ENCODE measurements at places on chromosomes 12 and 14.

GRCh38 chr12:87793131-87793530 is 236.1 kb downstream of the C12orf50 start:
- no peak for DNase-seq

DNA sequence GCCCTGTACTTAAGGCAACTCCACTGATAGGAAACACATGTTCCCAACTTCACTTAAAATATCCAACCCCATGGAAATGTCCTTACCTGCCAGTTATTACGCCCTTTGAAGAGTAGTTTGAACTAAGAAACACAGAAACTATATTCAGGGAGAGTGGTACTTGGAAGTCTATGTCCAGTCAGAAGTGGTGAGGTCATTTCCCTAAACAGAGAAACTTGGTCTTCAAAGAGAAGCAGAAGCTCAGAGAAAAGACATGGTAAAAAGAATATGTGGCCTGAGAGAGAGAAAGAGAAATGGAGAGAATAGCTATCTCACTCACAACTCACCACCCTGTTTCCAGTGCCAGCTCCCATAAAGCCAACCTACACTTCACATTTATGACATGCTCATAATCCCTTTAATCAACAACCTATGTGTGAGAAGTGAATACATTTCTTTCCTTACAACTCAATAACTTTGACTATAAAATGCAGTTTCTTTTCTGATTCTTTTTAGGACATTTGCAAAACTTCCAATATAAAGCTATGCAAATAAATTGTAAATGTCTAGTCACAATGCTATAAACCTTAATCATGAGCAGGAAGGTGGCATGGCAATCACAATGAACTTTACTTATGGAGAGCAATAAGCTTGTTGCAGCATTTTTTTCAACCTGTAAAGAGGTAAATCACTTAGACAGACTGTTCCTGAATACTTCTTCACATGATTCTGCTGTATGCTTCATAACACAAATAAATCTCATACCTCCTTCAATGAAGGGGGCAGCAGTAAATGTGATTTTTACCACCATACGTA is 67.1 kb downstream of the CPNE8 start:
- DNase-seq = no peak

- DNase-seq = no peak
Observed at GRCh38 chr12:66941150-66941549, 262.3 kb upstream of the GRIP1 start.

GRCh38 chr14:94112513-94113063 is 2.1 kb downstream of the IFI27 start:
- no peak for DNase-seq

- DNase-seq = no peak
Observed at GRCh38 chr12:6376079-6376869, 911 bp upstream of the SCNN1A start.

DNA sequence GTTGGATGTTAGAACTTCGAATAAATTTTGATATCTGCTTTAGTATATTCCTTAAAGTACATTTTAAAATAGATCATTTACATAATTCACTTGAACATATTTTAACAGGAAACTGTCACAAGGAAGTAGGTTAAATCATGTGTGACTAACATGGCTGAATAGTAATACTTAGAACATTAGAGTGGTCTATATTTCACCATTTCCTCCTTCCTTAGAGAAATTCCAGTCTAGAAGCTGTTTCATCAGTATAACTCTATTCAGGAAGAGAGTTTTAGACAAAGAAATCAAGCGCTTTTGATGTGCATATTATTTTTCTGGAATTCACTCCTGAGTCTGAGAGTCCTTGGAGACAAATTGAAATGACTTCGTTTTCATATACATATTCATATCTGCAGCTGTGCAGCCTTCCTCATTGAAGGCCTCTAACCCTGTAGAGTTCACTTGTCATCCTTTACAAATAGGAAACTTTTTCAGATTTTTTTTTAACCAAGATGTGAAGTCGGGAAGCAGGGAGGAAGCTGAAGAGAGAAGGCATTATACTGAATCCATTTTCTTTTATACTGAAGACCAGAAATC is 28.4 kb downstream of the IRAK3 start:
- no peak for DNase-seq

DNA sequence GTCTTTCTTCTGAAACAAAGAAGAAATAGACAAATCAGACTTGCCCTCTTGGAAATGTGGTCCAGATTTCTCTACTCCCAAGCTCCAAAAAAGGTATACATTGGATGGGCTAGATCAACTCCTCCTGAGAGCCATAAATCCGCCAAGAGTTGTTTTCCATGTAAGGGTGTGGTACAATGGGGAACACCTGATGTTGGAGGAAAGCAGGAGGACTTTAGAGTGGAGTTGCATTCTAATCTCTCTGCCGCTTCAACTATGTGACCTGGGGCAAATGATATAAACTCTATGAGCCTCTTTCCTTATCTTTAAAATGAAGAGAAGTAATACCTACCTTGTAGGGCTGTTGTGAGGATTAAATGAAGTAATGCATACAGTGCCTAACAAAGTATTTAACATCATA is 101.6 kb downstream of the RMST start:
- no peak for DNase-seq

DNA sequence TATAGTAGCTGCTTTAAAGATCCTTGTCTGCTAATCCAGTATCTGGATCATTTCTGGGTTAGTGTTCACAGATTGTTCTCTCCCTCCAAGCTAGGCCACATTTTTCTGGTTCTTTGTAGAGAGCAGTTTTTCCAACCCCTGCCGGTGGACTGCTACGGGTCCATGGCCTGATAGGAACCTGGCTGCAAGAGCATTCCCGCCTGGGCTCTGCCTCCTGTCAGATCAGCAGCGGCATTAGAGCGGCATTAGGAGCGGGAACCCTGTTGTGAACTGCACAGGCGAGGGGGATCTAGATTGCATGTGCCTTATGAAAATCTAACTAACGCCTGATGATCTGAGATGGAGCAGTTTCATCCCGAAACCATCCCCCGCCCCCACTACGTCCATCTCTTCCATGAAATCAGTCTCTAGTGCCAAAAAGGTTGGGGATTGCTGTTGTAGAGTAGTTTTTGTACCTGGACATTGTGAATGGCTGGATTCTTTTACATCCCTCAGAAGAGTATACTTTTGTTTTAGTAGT is 50.4 kb downstream of the MYRFL start:
- no peak for DNase-seq

DNA sequence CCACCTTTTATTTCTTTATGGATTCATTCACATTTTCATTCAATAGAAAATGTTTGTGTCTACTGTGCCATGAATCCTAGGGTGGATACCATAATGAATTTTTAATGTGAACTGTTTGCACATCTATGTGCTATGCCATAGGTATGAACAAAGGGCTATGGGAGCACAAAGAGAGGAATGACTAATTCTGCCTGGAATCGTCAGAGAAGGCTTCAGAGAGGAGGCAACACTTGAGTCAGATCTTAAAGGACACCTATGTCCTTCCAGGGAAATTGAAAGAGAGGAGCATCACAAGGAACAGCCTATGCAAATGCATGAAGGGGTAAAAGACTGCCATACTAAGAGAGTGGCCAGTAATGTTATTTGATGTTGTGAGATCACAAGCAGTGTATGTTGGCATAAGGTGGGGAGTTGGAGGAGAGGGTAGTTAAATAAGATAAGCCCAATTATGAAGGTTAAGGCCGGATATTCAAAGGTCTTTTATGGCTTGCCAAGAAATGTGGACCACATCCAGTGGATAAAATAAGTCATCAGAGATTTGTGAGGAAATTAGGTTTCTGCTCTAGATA is 246.7 kb downstream of the GRIN2B start:
- DNase-seq = no peak

- DNase-seq = no peak
Observed at GRCh38 chr14:83594874-83595273, 1935.1 kb upstream of the FLRT2 start.

DNA sequence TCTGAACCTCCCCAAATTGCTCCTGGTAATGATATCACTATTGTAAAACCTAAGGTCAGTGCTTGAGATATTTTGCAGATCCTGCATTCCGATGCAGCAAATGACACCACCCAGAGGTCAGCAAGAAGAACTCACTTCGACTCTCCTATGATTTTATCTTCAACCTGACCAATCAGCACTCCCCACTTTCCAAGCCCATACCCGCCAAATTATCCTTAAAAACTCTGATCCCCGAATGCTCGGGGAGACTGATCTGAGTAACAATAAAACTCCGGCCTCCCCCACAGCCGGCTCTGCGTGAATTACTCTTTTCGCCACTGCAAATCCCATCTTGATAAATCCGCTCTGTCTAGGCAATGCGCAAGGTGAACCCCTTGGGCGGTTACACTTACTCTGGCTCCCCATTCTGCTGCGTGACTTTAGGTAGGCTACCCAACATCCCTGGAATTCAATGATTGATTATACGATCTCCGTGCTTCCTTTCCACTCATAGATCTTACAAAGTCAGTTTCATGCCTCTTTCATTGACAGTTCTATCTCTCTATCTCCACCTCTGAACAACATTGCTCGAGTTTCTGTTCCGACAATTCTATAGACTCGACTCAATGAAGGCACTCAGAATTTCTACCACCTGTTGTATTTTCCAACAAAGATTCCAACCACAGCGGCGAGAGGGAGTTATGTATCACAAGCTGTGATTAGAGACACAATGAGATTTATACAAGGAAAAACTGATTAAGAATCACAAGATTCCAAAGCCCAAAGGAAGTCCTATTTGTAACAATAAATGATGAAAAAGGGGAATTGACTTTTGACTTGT is 939 bp downstream of the NPC2 start:
- DNase-seq = no peak

GRCh38 chr12:104219361-104219892 is 3.8 kb downstream of the TXNRD1 start:
- no peak for DNase-seq

DNA sequence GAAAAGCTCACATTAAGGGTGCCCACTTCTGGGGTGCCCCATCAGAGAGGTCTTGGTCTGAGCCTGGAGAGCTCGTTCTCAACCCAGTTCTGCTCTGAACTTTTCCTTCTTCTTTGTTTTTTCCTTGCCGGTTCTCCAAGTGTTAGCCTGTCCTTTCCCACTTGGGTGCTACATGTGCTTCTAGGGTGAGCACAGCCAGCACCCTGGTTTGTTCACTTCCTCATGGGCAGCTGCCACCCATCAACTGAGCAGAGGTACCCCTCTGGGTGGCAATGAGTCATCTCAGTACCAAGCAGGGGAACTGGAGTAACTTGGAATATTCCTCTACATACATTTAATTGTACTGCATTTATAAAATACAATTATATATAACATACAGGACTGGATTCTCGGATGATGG is 3.9 kb upstream of the SYNE3 start:
- DNase-seq = no peak

DNA sequence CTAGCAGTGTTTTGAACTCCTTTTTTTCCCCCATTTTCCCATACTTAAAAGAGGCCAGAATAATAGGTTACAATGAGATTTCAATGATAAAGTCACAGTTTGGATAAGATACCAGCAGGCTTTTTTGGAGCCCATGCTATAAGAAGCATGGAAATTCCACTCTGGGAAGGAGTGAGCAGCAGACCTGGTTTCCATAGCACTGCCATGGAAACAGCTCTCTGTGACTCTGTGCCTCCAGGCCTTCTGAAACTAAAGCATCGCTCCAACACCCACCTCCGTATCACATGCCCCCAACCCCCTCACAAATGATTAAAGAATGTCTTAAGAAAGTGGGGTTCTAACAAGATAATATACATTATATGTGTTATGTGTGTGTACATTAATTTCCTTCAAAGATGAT is 165.0 kb downstream of the GRIN2B start:
- no peak for DNase-seq

DNA sequence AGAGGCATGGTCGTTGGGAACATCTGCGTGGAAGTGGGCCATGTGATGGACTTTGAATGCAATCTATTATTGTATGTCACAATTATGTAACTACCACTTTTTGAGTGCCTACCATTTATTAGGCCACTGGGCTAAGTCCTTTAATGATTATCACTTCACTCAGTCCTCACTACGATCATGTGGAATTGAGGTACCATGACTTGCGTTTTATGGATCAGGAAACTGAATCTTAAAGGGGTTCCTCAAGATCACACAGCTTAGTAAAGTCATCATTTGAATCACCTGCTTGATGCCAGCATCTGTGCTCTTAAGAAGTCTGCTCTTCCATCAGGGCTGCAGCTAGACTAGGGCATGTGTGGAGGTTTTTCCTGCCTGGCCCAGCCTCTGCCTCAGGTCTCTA is 136.7 kb downstream of the DAD1 start:
- no peak for DNase-seq

DNA sequence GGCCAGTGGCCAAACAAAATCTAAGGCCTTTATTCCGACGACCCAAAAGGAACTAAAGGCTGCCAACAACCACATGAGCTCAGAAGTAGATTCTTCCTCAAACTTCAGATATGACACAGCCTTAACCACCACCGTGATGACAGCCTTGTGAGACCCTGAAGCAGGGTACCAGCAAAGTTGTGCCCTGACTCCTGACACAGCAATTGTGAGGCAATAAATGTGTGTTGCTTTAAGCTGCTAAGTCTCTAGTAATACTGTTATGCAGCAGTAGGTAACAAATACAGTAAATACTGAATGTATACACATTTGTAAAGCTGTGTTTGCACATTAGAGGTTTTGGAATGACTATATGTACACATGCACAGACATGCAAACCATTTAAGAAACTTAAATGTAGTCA is 10.7 kb upstream of the SLC6A13 start:
- DNase-seq = no peak

DNA sequence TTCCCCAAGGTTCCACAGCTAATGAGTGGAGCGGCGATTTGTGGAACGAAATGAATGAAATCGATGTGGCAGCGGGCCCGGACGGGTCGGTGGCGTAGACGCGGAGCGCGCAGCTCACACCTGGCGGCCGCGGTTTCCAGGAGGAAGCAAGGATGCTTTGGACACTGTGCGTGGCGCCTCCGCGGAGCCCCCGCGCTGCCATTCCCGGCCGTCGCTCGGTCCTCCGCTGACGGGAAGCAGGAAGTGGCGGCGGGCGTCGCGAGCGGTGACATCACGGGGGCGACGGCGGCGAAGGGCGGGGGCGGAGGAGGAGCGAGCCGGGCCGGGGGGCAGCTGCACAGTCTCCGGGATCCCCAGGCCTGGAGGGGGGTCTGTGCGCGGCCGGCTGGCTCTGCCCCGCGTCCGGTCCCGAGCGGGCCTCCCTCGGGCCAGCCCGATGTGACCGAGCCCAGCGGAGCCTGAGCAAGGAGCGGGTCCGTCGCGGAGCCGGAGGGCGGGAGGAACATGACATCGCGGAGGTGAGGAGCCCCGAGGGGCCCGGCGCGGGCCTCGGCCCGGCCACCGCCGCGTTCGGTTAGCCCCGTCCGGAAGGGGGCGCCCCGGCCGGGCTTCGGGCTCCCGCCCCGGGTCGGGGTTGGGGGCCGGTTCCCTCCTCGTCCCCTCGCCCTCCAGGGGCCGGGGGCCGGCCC is at the start of gene PTPN11:
Gene PTPN11, plus strand, starts transcription at position 340 of the 689 bp plus-strand sequence. Its CDS starts 165 bp downstream, at position 505.
- DNase-seq = peak; percentile 83

- no peak for DNase-seq
Observed at GRCh38 chr14:68921666-68922065, 57.4 kb downstream of the ACTN1 start.

DNA sequence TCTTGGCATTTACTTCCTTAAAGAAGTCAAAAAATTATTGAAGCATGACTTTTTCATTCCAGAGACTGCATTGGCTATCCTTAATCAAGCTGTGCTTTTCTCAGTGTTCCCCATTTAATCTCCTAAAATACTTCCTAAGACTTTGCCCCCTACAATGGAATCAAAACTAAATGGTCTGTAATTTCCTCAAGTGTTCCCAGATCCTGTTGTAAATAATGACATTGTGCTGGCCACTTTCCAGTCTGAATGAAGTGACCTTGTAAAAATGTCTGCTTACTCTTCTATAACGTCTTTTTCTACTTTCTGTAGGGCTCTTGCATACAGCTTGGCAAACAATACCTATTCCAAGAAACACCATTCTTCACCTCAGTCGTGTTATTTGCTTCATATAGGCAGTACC is 45.3 kb upstream of the MBIP start:
- no peak for DNase-seq

- no peak for DNase-seq
Observed at GRCh38 chr14:89000007-89000942, 175.8 kb downstream of the TTC8 start.
